Renal cortical epithelial cell (primary cell): ENCODE measurements at places on chromosomes 5 and 9. TPM values are rescaled to one million over a fixed set of nuclear protein-coding genes. Genes with fewer than 3 reads are reported as not detected.

The CDH12 gene
- total RNA-seq = not detected in 2 replicates

The SLC25A2 gene
- total RNA-seq = 0.20 and 1.0 TPM in 2 replicates

The EFNA5 gene
- 27.8 and 107 TPM in 2 replicates for total RNA-seq

The INSL6 gene
- total RNA-seq = not detected in 2 replicates

The LVRN gene
- total RNA-seq = 0.30 TPM in 1 of 2 replicates, not detected in the other

The SPATA31A3 gene
- not detected in 2 replicates for total RNA-seq

The BAAT gene
- 0.94 and 1.6 TPM in 2 replicates for total RNA-seq

The ZNF354C gene
- total RNA-seq = 3.8 and 7.1 TPM in 2 replicates

The EPB41L4A gene
- total RNA-seq = 18.1 and 26.1 TPM in 2 replicates

The F2RL2 gene
- 0.17 and 0.99 TPM in 2 replicates for total RNA-seq

The SLCO6A1 gene
- total RNA-seq = 0.10 TPM in 1 of 2 replicates, not detected in the other

The TEX48 gene
- total RNA-seq = not detected in 2 replicates

The SH2D3C gene
- 0.05 and 0.17 TPM in 2 replicates for total RNA-seq

The ARHGEF39 gene
- 0.25 and 9.9 TPM in 2 replicates for total RNA-seq

The PHYKPL gene
- total RNA-seq = 27.5 and 27.6 TPM in 2 replicates

The LCNL1 gene
- total RNA-seq = not detected in 2 replicates

The CLINT1 gene
- total RNA-seq = 82.1 and 176 TPM in 2 replicates
